MCF 10A (cell line): ENCODE measurements at places on chromosomes 1 and 21. TPM values are rescaled to one million over a fixed set of nuclear protein-coding genes. Genes with fewer than 3 reads are reported as not detected.

The PGLYRP4 gene
- total RNA-seq, result not detected in 2 replicates

The ZNF670 gene
- total RNA-seq, result 7.1 and 7.7 TPM in 2 replicates

- no peaks in the 10 kb centered on the region for H3K36me3 ChIP-seq
- H3K27ac ChIP-seq, result no peak overlapping the region
- H3K4me3 ChIP-seq, result no peak overlapping the region
- no peak for DNase-seq
- H3K4me1 ChIP-seq, result peaks cover 24% of the 10 kb centered on the region
- no peaks in the 10 kb centered on the region for H3K27me3 ChIP-seq
Measured at GRCh38 chr1:57848406-57848805, 424.5 kb upstream of the DAB1 start.

DNA sequence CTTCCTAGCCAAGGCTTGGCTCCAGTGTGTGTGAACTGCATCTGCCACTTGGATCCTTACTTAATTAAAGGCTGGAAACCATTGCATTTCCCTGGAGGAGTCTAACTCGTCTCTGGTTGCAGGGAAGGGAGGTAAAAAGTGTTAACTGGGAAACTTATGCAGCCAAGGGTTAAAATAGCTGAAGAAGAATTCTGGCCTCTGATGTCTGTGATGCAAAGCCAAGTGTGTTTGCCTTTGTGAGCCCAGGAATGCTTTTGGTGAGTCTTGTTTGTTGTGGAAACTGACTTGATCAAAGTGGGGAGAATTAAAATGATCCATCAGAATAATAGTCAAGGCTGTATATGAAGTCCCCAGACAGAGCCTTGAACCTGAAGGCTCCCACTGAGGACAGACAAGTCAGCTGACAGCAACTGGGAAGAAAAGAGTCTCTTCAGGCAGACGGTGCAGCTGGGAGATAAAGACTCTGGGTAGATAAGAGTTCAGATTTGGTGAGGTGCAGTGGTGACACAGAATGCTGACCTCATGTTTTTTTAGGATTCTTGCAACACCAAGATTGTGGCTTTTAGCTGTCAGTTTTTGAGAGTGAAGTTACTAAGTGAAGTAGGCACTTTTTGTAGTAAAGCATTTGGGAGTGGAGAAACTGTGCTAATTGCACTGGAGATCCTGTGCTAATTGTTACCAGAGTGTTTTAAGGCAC is 59.5 kb upstream of the WLS start:
- no peak for DNase-seq
- no peaks in the 10 kb centered on the region for H3K36me3 ChIP-seq
- no peak overlapping the region for H3K27ac ChIP-seq
- H3K27me3 ChIP-seq, result no peaks in the 10 kb centered on the region

GRCh38 chr1:24351247-24351646 is 32.1 kb downstream of the GRHL3 start:
- peaks cover 12% of the 10 kb centered on the region for H3K36me3 ChIP-seq
- no peak overlapping the region for H3K4me3 ChIP-seq
- DNase-seq, result no peak
- no peaks in the 10 kb centered on the region for H3K27me3 ChIP-seq
- no peak overlapping the region for H3K27ac ChIP-seq

- no peaks in the 10 kb centered on the region for H3K27me3 ChIP-seq
- peaks cover 83% of the 10 kb centered on the region for H3K36me3 ChIP-seq
- peaks cover 19% of the 10 kb centered on the region for H3K4me1 ChIP-seq
- DNase-seq, result no peak
- H3K27ac ChIP-seq, result no peak overlapping the region
Measured at GRCh38 chr1:27349784-27350662, 8.2 kb downstream of the SYTL1 start.

GRCh38 chr1:92504291-92505014 is 17.7 kb upstream of the GFI1 start:
- no peak overlapping the region for H3K4me3 ChIP-seq
- no peaks in the 10 kb centered on the region for H3K27me3 ChIP-seq
- no peak overlapping the region for H3K27ac ChIP-seq
- DNase-seq, result no peak
- H3K4me1 ChIP-seq, result no peaks in the 10 kb centered on the region
- H3K36me3 ChIP-seq, result no peaks in the 10 kb centered on the region

GRCh38 chr1:17755120-17755519 is at the start of gene ACTL8:
Gene ACTL8, plus strand, starts transcription at chr1:17755333. Its CDS starts 67,676 bp downstream, at chr1:17823009.
- DNase-seq, result no peak
- H3K27ac ChIP-seq, result no peak within 1 kb of the TSS
- no peaks in the 10 kb centered on the region for H3K4me1 ChIP-seq
- no peaks in the 10 kb centered on the region for H3K36me3 ChIP-seq
